NCI-H2081 (cell line): ENCODE measurements at places on chromosomes 1 and 21.

- no peak for DNase-seq
Observed at GRCh38 chr1:199311478-199312262, 672.8 kb downstream of the PTPRC start.

DNA sequence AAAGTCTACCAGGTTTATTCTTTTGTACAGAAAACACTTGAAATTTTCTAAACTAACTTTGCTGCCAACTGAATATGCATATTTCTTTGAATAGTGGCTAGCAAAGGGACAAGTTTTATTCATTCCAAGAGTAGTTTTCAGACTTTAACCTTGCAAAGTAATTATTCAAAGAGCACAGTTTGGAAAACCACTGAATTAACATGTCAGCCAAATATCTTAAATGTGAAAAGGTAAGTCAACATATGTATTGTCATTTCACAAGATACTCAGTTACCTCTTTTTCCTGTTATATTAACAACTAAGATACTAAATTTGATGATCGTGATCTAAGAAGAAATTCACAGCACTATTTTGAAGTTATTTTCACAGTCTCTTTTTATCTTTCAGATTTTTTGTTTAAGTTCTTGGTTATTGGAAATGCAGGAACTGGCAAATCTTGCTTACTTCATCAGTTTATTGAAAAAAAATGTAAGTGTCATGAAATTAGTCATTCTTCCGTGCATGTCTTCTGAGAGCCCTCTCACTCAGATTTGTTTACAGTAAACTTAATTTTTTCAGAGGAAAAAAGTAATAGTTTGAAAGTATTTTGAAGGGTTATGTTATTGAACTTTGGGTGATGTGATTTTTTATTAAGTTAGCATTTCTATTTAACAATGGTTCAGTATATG lies 15.3 kb downstream of the RAB4A start:
- DNase-seq, result no peak

DNA sequence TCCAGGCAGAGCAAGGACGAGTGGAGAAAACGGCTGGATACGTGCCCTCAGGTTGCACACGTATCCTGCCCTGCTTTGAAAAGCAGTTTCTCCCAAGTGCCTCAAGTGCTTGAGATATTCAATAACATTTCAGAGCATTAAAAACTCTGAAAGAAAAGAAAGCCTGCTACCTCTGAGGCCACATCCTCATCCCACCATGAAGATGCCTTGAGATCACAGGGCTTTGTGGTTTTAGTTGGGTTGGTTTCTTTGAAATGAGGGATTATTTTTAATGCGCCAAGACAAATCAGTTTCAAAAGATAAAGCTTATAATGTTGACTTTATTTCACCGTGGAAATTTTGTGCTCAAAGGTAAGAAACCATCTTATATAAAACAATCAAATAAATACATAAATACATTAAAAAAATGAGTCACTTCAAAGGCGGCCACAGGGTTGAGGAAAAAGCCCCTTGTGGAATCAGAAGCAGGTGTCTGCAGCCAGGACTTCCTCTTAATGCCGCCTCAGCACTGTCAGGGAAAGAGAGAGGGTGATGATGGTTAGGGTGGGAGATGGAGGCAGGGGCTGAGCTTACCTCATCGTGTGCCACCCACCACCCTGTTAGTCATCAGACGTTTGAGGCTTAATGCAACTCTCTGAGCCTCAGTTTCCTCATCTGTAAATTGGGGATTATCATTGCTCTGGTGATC lies 1.4 kb downstream of the NPPB start:
- DNase-seq, result no peak

DNA sequence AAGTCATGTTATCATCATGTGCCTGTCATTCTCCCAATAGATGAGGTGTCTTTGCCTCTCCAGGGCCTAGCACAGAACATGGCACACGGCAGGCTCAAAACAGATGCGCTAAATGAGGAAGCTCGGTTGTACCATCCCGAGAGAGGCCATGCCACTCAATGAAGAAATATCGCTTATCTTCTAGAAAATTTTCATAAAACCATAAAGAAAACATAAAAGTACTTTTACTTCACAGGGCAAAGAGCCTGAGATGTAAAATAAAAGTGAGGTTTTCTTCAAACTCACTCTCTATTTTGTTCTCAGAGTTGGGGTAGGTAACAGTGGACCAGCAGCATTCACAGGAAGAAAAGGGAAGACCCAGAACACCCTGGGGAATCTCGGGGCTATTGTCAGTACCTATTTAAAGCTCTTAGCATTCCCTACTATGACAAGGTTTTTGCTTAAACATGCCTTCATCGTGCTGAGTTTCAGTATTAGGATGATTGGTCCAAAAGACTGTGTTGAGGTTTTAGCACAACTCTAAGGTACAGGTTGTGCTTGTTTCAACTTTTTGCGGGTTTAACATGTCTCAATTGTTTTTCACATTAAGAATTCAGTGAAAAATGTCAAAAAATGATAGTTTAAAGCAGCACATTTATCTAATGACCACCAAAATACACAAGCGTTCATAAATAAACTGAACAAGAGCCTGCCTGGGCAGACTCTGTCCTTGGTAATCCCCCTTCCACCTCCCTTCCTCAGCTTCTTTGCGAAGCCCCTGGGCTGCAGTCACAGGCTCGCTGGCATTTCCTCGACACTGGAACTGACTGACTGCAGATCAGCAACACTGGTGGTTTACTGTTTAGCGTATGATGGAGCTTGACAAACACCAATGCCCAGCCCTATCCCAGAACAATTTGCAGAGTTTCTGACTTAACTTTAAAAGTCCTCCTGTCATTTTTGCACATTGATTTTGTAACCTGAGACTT lies 55.6 kb downstream of the COQ8A start:
- DNase-seq, result no peak

- DNase-seq, result peak; percentile 42
Observed at GRCh38 chr1:101567582-101568189, 330.9 kb downstream of the S1PR1 start.

GRCh38 chr1:76668046-76668445 lies 199.2 kb upstream of the ST6GALNAC5 start:
- DNase-seq, result no peak

DNA sequence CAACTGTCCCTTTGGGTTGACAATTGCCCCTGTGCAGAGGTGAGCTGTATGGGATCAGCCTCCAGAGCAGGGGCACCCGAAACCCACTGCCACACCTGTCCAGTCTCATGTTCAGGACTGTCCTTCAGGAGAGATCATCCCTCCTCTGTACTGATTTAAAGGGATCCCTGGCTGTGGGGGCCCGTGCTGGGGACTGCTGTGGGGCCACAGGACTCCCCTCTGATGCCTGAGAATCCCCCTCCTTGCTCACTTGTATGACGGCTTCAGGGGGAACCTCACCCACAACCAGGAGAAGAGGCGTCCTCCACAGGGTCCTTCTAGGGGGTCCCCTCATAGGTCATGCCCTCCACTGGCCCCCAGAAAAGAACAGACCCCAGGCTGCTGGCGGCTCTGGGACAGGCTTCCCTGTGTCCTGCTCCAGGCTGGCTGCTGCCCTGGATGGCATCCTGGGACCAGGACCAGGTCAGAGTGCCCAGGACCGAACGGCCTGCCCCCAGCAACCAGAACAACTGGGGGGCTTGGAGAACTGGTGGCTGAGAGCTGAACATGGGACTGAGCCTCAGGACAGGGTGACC lies 77.5 kb upstream of the ACTRT2 start:
- DNase-seq, result no peak

GRCh38 chr1:220843481-220844011 lies 35.7 kb upstream of the HLX start:
- no peak for DNase-seq

- DNase-seq, result no peak
Observed at GRCh38 chr1:247529771-247530355, 6.4 kb downstream of the OR2C3 start.

- no peak for DNase-seq
Observed at GRCh38 chr1:150484861-150485260, 2.4 kb upstream of the TARS2 start.

- DNase-seq, result no peak
Observed at GRCh38 chr1:18262726-18263125, 155.1 kb downstream of the IGSF21 start.

DNA sequence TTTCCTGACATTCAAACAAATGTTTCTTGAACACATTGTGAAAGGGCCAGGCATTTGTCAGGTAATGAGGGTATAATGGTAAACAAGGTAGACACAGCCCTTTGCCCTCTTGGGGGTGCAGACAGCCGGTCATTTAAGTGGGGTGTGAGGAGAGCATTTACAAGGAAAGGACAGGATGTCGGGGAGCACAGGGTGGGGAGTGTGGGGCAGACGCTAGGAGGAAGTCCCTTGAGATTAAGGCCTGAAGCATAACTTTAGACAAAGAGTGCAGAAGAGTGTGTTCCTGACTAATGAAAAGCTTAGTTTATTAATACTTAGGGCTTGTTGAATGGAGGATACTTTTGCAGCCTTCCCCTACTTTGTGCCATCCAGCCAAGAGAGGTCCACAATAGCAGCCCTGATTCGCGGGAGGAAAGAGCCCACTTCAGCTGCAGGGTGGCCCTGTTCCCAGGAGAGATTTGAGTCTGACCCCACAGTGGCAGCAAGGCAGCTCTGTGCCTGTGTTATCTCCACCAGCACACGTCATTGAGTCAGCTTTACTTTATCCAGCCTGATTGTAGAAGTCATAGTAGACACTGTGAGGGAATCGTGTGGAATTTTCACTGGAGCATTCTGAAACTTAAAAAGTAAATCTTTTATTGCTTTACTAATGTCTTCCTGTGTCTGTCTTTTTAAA lies 35.1 kb downstream of the MPZL1 start:
- no peak for DNase-seq

GRCh38 chr21:42570841-42571387 lies 57.3 kb downstream of the SLC37A1 start:
- DNase-seq, result peak; percentile 67

- no peak for DNase-seq
Observed at GRCh38 chr1:197837911-197838310, 62.6 kb upstream of the DENND1B start.

- no peak for DNase-seq
Observed at GRCh38 chr1:229264487-229264886, 6.4 kb upstream of the RAB4A start.

- DNase-seq, result no peak
Observed at GRCh38 chr1:104092698-104093097, 343.0 kb downstream of the AMY1C start.

- DNase-seq, result no peak
Observed at GRCh38 chr21:33189237-33189636, 40.5 kb upstream of the IFNAR2 start.

- DNase-seq, result no peak
Observed at GRCh38 chr21:29164323-29164942, 34.0 kb downstream of the MAP3K7CL start.

GRCh38 chr21:15774590-15774989 lies 44.8 kb downstream of the USP25 start:
- no peak for DNase-seq

GRCh38 chr1:231517076-231517475 lies 11.4 kb upstream of the TSNAX start:
- DNase-seq, result no peak

DNA sequence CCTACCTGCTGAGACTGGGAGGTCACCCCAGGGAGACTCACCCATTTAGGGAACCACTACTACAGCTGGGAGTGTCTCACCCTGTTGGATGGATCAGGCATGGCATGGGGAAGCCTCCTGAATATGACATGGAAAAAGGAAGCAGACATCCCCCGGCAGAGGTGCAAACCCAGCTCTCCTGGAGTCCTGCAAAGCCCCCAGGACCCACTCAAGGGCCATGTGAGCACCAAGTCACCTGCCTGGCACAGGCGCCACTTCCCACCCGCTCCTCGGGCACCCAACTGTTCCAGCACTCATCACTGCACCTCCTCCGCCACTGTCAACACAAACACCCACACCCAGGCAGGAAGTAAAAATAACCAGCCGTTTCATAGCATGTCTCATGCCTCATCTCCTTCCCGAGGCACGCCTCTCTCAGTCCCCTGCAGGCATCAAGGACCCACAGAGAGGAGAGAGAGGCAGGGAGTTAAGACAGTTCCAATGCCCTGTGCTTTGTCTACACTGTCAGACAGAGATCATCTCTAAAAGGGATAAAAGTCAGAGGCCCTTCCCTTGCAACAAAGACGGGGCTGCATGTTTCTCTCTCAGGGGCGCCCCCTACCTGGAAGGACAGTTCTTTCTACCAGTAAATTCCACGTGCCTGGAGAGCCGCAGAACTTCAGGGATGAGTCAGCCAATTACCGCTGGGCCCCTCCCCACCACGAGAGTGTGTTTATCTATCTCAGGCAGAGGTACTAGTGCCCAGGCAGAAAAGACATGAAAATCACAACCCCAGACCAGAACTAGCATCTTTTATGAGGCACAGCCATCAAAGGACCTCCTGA lies 150.1 kb upstream of the SOD1 start:
- DNase-seq, result no peak

DNA sequence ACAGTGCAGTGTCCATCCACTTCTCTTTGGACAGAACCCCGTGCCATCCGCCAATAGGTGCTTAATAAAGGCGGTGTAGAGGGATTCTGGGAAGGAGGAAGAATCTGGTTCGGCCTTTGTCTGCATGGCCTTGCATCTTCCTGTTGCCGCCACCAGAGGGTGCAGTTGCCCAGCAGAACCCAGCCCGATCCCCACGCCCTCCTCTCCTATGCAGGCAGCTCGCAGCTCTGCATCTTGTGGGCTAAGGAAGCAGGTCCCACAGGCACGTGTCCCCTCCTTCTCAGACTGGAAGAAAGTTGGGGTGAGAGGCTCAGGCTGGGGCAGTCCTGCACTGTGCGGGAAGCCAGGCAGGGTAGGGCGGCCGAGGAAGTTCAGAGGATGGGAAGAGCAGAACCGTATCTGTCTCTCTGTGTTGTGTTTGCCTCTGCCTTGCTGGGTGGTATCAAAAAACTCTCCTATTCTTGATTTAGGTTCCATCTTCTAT lies 20.8 kb downstream of the NAV1 start:
- DNase-seq, result peak; percentile 86

GRCh38 chr1:184745110-184745509 lies 9.5 kb downstream of the EDEM3 start:
- no peak for DNase-seq

DNA sequence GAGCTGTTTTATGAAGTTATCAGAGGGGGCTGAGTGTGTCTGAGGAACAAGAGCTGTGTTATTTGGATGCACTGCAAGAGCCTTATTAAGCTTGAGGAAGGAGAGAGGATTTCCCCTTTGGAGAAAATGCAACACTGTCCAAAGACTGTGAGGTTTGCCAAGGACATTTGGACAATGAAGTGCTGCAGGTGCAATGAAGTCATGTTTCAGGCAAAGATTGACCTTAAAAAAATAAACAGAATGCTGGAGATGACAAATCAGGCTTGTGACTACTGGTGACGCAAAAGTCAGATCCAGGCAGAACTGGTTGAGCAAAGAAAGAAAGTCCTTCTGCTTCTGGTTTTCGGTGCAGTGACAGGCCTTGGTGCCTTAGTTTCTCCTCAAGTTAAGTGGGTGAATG lies 125.2 kb upstream of the KIAA0040 start:
- no peak for DNase-seq
